Activated naive CD4-positive, alpha-beta T cell treated with anti-CD3 and anti-CD28 coated beads, Interleukin-2, amount 10 ng/mL, durations not matched to agents 7 days and 5 days (primary cell): ENCODE measurements at places on chromosomes 6 and 20.

DNA sequence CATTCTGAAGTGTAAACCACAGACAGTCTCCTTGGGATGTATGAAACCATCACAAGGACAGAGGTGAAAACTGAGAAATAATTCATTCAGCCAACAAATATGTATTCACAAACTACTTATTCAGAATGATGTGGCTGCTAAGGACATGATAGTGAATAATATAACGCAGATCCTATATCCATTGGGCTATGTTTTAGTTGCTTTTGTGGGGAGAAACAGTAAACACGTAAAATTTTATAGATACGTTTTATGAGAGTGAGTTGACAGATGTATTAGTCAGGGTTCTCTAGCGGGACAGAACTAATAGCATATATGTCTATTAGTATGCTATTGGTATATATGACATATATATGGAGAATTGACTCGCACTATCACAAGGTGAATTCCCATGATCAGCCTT lies 402.5 kb downstream of the RFPL4B start:
- no peak for DNase-seq

- no peak for DNase-seq
Observed at GRCh38 chr20:34940081-34940481, 15.5 kb downstream of the GSS start.

GRCh38 chr20:62754122-62754990 lies 41.9 kb upstream of the MRGBP start:
- no peak for DNase-seq

- DNase-seq = no peak
Observed at GRCh38 chr6:110550353-110550752, 73.9 kb upstream of the SLC22A16 start.

GRCh38 chr6:75968143-75968542 lies 104.3 kb downstream of the IMPG1 start:
- no peak for DNase-seq

DNA sequence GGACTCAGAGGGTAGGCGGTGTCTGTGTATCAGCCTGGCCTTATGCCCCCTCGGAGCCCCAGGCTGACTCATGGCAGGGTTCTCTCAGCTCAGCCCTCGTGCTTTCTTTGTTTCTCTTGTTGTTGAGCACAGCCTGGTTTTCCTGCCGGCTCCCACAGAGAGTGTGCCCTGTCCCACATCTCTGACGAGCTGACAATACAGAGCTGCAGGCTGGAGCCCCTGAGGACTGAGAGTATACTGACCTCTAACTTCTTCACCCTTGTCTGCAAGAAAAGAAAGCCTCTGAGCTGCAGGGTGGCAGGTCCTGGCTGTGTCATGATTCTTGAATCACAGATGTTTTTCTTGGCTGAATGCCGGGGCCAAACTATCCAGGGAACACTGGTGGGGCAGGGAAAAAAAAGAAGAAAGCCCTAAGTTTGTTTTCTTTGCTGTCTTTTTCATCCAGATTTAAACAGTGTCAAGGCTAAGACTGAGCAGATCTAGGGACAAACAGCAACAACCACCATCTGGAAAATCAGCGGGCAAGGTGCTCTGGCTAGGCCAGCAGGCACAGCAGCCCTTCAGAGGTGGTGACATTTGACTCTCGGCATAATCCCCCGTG lies 63.3 kb upstream of the ZNF133 start:
- no peak for DNase-seq

DNA sequence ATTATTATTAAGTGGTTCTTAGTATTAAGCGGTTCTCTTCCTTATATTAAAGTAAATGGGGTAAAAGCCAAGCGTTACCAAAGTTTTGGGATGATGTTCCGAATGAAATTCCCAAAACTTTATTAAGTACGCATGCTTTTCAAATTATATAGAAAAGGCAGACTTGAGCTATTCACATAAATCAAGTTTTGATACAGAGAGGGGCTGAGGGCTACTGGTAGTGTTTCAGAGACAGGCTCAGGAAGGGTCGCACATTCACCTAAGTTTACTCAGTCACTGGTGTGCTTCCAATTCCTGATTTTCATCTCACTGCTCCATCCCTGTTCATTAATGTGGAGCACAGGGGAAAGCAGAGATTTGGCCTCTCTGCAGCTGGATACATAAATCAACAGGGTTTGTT lies 652.2 kb downstream of the QKI start:
- DNase-seq = no peak

DNA sequence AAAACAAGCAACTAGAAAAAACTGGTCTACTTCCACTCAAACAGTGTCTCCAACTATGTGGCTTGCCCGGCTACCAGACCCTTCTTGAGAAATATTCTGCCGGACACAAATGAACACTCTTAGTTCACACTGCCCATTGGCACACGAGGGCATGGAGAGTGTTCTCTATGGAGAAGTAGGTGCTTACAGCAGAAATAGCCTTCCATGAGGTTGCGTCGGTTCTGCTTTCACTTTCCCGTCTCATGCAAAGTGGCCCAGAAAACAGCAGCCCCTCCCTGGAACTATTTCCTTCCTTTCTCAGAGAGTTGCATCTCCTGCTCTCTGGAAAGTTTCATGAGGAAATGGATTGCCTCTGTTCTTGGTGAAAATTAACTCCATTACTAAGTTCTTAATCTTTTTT lies 9.5 kb upstream of the HLA-DOA start:
- peak; percentile 45 for DNase-seq

GRCh38 chr20:62227977-62228958 lies 8.2 kb upstream of the HRH3 start:
- DNase-seq = no peak

DNA sequence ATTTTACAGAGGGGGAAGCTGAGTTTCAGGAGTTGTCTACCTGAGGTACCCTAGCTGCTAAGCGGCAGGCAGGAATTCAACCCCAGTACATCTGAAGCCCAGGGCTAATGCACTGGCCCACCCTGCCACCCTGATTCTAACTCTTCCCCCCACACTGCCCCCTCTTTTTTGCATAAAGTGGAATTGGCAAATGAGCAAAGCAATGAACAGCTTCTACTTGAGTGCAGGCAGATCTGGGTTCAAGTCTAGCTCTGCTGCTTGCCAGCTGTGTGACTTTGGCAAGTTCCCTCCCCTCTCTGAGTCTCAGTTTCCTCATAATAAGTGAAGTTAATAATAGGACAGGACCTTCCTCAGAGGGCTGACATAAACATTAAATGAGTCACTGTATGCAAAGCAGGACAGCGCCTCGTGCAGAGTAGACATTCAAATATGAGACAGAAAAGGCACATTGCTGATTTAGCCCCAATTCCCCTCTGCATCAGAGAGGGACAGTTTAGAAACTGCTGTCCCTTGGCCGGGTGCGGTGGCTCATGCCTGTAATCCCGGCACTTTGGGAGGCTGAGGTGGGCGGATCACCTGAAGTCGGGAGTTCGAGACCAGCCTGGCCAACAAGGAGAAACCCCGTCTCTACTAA lies 4.7 kb downstream of the ADA start:
- DNase-seq = no peak

GRCh38 chr6:88135578-88136114 lies 30.5 kb downstream of the CNR1 start:
- DNase-seq = no peak

DNA sequence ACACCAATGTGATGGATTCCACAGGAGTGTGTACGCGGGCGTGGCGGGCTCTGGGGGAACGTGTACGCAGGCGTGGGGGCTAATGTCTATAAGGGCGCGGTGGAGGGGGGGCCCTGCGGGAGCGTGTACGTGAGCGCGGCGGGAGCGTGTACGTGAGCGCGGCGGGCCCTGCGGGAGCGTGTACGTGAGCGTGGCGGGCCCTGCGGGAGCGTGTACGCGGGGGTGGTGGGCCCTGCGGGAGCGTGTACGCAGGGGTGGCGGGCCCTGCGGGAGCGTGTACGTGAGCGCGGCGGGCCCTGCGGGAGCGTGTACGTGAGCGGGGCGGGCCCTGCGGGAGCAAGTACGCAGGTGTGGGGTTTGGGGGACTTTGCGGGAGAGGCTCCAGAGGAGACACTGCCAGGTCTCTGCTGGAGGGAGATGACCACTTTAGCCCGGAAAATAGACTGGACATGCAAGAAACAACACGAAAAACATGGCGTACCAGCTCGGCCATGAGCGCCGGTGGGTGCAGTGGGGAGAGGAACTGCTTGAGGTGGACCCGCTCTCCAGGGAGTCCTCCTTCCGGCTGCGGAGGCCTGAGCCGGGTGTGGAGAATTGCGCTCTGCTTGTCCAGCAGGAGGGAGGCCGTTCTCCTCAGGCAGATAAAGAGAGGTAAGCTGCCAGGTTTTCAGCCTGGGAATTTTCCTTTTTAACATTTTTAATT lies 27.8 kb upstream of the SMOC2 start:
- no peak for DNase-seq

DNA sequence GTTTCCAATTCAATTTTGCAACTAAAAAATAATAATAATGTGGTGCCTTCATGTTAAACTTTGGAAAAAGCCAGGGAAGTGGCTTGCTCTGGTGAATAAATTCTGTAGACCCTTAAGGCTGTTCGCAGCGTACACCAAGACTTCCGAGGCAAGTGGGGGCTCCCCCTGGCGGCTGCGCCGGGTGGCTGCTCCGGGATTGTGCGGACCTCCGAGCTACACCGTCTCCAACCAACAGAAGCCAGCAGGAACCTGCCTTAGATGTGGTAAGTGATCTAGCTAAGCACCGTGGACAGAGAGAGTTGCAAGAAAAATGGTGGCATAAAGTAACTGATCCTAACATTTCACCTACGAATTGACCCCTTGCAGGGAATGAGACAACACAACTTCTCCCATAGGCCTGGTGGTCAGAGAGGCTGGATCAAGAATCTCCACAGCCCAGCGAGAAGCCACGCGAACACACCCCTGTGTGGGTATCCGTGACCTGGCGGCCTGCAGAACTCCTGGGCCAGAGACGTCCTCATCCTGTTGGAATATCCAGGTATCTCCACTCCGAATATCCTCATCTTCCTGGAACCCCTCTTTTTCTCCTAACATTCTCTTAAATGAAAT lies 69.6 kb downstream of the TBXT start:
- peak; percentile 60 for DNase-seq

GRCh38 chr6:107657755-107658461 lies 166.2 kb downstream of the SCML4 start:
- peak; percentile 80 for DNase-seq

DNA sequence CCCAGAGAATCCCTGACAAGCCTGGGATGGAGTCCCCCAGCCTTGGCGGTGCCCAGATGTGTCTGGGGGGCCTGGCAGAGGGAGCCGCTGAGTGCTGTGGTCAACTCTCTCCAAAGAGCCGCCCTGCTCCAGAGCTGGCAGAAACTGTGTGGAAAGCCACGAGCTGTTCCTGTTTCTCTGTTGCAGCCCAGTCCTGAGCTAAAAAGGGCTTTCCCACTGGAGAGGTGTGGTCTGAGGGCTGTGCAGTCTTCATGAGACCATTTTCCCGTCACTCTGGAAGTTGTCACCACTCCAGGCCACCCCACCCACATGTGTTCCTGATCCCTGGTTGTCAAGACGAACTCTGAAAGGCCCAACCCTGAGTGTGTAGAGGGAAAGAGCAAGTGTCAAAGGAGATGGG lies 99.7 kb upstream of the KCNK16 start:
- no peak for DNase-seq

DNA sequence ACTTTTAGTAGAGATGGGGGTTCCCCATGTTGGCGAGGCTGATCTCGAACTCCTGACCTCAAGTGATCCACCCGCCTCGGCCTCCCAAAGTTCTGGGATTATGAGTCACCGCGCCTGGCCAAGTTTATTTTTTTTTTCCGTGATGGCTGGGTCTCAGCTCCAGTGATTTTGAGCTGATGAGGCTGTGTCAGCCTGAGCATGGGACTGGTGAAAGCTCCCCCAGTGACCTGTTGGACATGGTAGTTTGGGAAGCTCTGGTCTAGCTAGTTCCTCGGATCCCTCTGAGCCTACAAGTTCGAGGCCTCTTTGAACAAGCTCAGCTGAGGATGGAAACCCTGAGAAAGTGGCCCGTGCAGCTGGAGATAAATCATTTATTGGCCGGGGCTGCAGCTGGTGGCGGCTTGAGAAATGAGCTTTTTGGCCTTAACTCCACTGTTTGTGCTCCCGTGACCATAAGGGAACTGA lies 126.8 kb downstream of the SNX5 start:
- DNase-seq = no peak

DNA sequence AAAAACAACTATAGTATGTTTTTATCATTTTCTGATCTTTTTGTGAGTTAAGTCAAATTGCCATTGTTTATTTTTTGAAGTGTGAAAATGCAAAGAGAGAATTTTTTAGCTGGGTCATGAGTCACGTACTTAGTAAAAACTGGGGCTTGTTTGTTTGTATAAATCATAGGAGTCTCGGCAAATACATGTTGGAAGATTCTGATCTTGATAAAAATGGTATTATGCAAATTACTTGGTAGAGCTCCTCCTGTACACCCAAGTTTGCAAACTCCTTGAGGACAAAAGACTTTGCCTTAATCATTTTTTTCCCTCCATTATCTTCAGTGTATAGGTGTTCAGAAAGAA lies 25.8 kb downstream of the TBPL1 start:
- DNase-seq = no peak

- no peak for DNase-seq
Observed at GRCh38 chr6:49151957-49152356, 311.1 kb downstream of the MMUT start.

- no peak for DNase-seq
Observed at GRCh38 chr6:15960740-15961634, 167.9 kb upstream of the MYLIP start.

GRCh38 chr20:58991715-58992114 lies 10.7 kb downstream of the NELFCD start:
- DNase-seq = no peak
